ENCODE measurements at places on chromosomes 6 and 20.
A peak's percentile ranks its signal among the peaks of the same experiment; 100 is the strongest.

- no peak for DNase-seq
Observed at GRCh38 chr20:46544576-46544975, 5.9 kb downstream of the OCSTAMP start.

DNA sequence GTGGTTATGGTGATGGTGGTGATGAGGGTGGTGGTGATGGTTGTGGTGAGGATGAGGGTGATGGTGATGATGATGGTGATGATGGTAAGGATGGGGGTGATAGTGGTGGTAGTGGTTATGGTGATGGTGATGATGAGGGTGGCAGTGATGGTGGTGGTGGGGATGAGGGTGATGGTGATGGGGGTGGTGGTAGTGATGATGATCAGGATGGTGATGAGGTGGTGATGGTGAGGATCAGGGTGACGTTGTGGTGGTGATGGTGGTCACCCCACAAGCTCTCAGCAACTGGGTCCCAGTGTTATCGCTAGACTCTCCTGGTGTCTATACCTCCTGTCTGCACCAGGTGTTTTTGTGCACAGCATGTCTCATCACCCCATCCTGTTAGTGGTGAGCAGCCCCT is 85.0 kb downstream of the TMEM242 start:
- no peak for DNase-seq

DNA sequence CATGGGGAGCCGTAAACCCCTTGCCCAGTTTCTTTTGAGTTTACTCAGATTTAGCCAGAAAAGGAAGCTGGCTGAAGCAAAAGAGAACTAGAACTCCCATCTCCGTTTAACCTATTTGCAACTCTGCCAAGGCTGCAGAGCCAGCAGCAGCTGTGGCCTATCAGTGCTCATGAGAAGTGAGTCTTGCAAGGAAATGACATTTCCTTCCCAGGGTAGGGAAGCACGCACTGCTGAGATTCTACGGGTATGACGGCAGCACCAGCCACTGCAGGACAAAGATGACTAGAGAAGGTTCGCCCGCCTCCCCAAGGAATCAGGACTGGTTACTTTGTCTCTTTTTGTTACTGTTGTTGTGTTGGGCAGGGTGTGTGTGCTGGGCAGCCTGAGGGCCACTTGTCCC is 47.6 kb downstream of the PPP1R3G start:
- no peak for DNase-seq

DNA sequence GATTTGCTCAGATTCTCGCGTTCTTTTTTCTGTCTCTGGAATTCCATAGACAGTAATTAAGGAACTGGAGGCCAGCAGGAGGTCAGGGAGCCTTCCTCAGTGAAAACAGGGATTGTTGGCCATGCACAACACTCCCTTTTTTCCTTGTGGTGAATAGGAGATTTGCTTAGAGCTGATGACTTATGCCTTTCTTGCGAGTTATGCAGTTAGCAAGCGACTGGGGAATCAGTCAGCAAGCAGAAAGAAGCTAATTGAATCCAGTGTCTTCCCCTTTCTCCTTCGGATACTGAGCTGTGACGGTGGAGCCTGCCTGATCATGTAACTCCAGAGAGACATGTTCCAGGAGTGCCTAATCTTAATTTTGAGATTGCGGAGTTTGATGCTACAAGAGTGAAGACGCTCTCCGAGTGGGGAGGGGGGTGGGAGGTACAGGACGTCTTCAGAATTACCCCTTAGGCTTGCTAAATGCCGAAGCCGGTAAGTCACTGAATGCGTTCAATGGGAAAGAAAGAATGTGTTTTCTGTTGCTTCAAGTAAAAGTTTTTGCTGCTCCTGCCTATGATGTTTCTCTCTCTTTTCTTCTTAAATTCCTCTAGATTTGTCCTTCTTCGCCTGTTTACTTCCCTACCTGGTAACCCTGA is 165.9 kb downstream of the SASH1 start:
- no peak for DNase-seq

DNA sequence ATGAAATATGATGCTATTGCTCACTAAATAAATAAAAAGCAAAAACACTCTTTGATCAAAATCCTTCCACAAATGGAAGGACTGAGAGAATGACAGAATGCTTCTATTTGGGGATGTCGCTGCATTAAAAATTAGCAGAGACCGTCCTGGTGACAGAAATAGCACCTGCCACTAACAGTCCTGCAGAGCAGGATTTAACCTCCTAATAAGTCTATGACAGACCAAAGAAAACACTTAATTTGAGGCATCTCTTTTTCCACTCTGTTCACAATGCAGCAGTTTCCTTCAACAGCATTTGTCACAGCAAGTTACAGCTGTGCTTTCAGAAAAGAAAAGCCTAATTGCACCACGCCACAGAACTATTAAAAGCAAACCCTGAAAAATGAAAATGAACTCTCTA is 140.6 kb upstream of the BEND6 start:
- DNase-seq: no peak

- DNase-seq: no peak
Observed at GRCh38 chr20:10115021-10115420, 80.2 kb downstream of the ANKEF1 start.

DNA sequence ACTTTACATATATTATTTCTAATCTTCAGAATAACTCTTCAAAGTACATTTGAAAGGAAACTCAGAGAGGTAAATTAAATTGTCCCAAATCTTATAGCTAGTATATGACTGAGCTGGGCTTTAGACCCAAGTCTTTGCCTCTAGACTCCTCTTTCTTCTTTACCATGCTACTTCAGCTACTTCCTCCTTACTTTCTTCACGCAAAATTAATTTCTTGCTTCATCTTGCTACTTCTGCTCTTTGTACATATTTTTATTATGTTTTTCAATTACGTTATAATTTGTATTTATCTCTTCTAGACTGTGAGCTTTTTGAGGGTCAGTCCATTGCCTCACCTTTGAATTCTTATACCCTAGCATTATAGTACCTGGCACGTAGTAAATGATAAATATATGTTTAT is 5.3 kb downstream of the TMEM170B start:
- no peak for DNase-seq

DNA sequence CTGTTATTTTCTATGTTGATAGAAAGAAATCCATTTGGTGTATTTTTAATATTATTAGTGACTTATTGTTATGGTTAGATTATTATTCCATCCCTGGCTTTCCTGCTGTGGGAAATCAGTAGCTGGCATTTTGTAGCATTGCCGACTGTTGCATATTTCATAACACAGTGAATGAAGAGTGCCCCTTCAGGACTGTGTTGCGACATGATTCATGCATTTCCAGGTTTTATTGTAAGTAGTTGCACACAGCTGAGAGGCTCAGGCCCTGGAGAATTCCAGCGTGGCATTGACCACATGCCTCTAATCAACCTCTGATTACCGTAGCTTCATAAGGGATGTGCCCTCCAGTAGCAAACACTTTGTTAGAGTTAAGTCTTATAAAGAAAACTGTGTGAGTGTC is 263.9 kb downstream of the FARS2 start:
- DNase-seq: no peak

- no peak for DNase-seq
Observed at GRCh38 chr6:31479933-31480535, 17.9 kb upstream of the MICB start.

DNA sequence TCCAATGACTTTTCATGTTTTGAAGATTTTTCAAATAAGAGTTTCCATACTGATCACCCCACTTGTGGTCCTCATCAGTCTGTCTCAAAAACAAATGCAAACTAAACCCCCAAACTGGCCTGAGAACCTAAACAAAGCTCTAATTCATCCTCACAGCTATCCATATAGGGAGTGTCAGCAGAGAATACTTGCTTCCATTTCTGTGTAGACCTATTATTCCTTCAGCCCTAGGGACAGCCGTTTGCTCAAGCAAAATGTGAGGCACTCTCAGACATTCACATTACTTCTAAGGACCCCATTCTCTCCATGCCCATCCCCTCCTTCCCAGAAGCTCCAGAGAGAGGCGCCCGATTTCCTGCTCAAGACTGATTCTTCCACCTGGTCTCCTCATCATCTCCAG is 24.6 kb downstream of the DNAAF9 start:
- DNase-seq: no peak

- peak; percentile 54 for DNase-seq
Observed at GRCh38 chr6:156779206-156780094, 2.3 kb downstream of the ARID1B start.

- no peak for DNase-seq
Observed at GRCh38 chr6:44002067-44002592, 125.1 kb downstream of the MRPL14 start.

DNA sequence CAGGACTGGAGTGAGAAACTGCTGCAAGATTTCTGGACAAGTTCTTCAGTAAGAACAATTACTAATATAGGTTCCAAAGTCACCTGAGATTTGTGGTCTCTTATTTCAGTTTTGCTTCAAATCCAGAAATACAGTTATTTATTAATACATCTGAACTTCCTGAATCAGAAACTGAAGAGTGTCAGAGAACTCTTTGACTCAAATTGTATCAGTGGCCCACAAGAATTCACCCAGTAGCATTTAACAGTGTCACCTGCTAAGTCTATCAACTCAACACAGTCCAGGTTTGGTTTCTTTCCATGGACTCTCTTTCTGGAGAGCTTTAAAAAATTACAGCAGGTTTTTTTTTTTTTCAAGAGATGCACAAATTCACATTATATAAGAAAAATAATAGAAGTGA is 18.8 kb upstream of the NHSL1 start:
- DNase-seq: no peak

DNA sequence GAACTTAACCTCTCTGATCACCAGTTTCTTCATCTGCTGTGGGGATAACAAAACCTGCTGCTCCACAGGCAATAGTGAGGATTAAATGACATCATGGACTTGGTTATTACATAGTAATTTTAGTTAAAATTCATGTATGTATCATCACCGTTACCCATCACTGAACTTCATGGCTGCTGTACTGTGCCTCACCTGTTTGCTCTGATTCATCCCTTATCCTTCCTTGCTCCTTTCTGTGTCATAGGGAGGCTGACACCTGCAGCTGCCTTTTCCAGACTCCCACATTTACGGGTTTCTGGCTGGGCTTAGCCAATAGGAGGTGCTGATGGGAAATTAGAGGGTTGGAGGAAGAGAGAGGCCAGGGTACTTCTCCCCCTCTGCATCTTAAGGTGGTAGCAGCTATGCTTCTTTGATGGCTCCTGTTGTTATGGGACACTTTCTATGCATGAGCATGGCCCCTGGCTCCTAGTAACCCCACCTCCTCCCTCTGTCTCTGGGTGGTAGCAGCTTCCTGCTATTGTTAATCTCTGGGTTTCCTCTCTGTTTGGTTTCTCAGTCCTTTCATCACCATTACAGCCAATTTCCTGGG is 332.1 kb downstream of the DHX35 start:
- no peak for DNase-seq

Measured in NCI-H1092 treated with DMSO at 0.1 percent for 48 hours (cell line).